ENCODE measurements at places on chromosomes 3 and 15.

GRCh38 chr15:90596943-90597342 is 67.2 kb downstream of the CRTC3 start:
- no peak for DNase-seq

- DNase-seq, result no peak
Observed at GRCh38 chr3:106783231-106783630, 594.0 kb upstream of the CCDC54 start.

DNA sequence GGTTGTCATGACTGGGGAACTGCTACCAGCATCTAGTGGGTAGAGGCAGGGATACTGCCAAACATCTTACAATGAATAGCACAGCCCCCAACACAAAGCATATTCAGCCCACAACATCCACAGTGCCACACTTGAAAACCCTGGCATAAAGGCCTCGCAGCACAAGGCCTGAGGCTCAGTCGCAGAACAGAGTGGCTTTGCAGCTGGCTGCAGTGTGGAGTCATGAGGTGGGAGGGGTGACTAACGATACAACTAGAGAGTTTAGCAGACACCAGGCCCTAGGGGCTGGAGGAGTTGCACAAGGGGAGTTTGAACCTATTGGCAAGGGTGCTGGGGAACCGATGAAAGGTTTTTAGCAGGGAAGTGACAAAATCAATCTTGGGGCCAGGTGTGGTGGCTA is 32.1 kb downstream of the GRK7 start:
- no peak for DNase-seq

DNA sequence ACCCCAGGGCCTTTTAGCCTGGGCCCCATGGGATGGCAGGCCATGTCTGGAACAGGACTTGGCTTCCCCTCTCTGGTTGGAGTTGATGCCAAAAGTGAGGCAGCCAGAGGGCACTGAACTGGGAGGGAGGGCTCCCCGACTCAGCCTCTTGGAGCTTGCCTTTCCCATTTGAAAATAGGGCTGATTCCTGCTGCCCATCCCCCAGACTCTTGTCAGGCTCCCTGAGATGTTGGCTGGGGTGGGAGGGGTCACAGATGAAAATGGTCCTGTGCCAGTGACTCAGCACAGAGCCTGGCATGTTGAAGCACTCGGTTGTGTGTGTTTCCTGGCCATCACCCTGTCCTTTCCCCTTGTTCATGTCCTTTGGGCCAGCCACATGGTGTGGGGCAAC is 6.6 kb downstream of the PPCDC start:
- no peak for DNase-seq

Data from smooth muscle cell of the brain vasculature (primary cell).